Immature natural killer cell (primary cell): ENCODE measurements at places on chromosomes 13 and 19. TPM values are rescaled to one million over a fixed set of nuclear protein-coding genes. Genes with fewer than 3 reads are reported as not detected.
A peak's percentile ranks its signal among the peaks of the same experiment; 100 is the strongest.

Gene ANKLE1
- polyA plus RNA-seq: not detected

Gene DIAPH3
- 0.03 TPM for polyA plus RNA-seq

Gene ZNF587B
- polyA plus RNA-seq: not detected

DNA sequence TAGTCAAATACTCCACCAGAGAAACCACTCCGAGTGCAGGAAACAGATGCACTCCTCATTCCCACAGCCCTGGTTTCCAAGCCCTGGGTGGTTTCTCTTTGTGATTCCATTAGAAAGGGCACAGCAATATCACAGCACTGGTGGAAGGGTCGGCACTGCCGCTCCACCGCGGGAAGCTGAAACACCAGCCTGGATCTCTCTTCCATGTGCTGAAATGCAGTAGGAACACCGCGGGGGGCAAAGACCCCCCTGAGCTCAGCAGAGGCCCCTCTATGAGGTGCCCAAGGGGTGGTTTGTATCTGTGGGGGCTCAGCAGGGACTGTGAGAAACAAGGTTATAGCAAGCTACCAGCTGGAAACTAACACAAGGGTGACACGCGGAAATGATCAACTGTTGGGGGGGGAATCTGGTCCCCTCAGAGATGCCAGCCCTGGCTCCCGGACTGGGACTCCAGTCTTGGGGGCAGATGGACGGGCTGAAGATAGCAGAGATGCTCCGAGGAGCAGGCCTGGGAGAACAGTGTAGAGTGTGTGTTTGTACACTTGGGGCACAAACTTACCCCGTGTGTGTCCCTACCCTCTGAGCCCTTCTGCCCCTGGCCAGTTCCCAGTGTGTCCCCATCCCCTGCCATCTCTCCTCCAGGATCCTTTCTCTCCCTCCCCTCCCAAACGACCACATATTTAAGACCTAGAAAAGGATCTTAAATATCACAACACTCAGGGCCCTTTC is 1.8 kb downstream of the ZFR2 start:
- no peak overlapping the region for H3K27ac ChIP-seq
- H3K36me3 ChIP-seq: no peaks in the 10 kb centered on the region
- H3K4me3 ChIP-seq: peak overlapping the region; percentile 27
- DNase-seq: no peak

GRCh38 chr19:10420444-10421239 is at the start of gene PDE4A:
TSS of gene PDE4A (plus strand) at chr19:10420538. CDS start at chr19:10420765, 227 bp downstream.
- no peak within 1 kb of the TSS for H3K27ac ChIP-seq
- peak within 1 kb of the TSS; percentile 78 for H3K4me3 ChIP-seq
- H3K4me1 ChIP-seq: peaks cover 74% of the 10 kb centered on the region
- H3K27me3 ChIP-seq: peaks cover 70% of the 10 kb centered on the region
- DNase-seq: peak; percentile 69
